Activated naive CD8-positive, alpha-beta T cell treated with anti-CD3 and anti-CD28 coated beads for 36 hours (primary cell): ENCODE measurements at places on chromosomes 7 and 10.

DNA sequence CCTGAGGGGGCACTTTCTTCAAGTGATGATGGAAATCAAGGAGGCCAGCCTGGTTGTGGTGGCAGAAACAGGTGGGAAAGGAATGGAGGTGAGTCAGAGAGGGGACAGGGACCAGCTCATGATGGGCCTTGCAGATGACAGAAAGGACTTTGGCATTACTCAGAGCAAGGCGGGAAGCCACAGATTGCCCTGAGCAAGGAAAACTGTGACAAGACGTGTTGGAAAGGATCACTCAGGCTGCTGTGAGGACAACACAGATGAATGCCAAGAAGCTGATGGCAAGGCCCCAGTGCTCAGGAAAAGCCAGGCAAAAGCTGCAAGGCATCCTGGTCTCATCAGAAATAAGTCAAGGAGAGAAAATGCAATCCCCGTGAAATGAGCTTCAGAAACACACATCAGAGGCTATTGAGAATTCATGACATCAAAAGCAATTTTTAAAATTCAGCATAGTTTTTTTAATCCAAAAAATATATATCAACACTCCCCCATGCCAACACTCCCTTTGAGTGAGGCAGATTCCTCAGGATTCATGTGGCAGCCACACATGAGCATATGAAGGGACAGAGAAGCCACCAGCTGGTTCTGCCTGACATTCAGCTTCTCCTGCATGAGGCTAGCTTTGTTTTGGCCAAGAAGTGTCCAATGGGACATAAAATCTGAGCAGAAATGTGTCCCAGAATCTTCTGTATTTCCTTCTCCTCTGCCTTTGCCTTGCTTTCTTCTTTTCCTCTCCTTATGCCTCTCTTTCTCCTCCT is 244.5 kb upstream of the MYO3A start:
- no peak for DNase-seq

DNA sequence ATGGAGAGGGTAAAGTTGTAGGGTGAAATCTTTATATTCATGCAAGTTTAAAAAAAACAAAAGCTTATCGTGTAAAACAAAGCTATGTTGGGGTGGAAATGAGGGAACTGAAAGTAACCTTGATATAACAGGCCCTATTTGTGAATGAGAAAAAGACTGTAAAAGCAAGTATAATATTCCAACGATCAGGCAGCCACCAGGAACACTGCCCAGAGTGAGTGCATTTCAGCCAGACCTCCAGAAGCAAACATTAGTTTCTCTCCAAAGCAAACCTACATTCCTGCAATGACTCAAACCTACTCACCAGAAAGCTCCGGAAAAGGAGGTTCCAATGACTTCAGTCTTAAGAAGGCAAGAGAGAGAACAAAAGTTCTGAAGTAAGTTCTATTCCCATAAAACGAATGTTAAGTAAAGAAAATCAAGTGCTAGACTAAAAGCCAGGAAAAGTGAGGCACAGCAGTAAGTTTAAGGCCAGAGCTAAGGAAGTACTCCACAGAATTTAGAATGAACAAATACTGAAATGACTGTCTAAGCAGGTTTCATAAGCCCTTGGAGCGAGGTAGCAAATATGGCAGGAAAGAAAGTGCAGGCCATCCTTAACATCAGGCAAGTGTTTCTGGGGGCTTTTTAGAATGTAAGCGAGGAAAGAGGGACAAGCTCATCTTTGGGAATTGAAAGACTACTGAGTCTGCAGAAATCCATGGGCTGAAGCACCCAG is 493.1 kb downstream of the XPNPEP1 start:
- DNase-seq: no peak

DNA sequence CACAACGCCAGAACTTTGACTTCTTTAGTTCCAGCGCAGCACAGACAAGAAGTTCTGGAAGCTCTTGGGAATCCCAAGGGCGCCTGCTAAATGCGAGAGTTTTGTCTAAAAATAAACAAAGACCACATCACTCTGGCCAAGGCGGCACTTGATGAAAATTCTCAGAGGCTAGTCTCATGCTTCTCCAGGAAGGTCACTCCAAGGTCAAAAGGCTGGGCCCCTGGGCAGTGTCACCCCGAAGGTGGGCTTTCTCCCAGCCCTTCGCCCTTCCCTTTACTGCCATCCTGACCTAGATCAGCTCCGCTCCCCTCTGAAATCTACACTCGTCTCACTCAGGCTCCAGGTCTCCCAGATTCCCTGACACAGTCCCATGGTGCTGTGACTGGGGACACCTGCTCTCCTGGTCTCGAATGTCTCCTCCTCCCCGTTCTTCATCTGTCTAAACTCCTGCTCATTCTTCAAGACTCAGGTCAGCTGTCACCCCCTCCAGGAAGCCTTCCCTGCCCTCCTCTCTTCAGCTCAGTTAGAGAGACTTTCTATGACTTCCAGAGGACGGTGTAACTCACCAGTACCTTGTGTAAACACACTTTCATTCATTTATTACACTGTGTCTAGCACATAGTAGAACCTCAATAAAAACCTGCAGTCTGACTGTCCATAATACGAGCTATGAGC is 10.5 kb downstream of the FAM53B start:
- DNase-seq: no peak

DNA sequence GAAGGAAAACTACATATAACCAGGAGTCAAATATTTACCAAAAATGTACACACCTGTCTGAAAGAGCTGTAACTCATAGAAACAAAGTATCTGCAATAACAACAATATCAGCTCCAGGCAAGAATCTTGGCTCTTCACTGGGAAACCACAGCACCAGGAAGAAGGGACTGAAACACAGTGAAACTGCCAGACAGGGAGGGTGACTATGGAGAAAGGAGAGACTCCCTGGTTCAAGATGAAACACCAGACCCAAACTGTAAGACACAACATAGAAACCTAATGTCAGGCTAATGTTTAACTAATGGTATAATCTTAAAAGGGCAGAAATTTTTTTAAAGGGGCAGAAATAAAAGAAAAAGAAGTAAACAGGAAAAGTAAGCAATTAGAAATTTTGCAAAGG is 11.5 kb upstream of the TAS2R39 start:
- DNase-seq: no peak

DNA sequence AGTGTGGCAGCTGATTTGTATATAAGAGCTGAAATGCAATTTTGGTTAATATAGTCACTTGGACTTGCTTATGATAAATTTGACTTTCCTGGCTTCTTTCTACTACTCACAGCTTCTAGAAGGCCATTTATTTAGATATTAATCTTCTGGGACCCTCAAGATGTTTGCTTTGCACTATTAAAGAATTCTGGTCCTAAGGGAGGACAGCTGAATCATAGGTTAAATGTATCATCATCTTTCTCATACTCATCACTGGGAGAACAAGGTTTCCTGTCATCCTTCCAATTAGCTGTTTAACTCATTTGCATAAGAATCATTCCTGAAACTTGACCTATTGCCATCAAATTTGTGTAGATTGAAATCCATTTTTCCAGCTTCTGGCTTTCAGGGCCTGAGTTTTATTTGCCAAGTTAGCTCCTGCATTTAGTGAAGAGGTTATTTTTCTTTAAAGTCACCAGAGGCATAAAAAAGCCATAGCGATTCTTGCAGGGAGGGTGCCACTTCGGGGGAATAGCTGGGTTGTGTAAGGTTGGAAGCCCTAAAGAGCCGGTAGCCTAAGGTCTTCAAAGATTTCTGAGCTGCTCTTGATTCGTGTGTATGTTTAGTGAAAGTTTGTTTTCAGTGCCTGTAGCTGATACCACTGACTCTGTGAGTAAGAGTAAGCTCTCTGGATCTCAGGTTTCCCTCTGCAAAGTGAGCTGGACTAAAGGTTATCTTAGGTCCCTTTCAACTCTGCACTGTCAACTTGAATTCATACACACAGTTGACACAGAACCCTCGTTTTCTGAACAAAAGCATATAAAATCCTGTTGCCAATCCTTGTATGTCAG is 4.3 kb downstream of the MAP3K8 start:
- no peak for DNase-seq

GRCh38 chr7:104983076-104983577 is 30.9 kb upstream of the KMT2E start:
- DNase-seq: no peak

- DNase-seq: no peak
Measured at GRCh38 chr10:128751284-128751683, 625.1 kb upstream of the MKI67 start.
